ENCODE measurements at places on chromosomes 12 and 14.
A peak's percentile ranks its signal among the peaks of the same experiment; 100 is the strongest.

DNA sequence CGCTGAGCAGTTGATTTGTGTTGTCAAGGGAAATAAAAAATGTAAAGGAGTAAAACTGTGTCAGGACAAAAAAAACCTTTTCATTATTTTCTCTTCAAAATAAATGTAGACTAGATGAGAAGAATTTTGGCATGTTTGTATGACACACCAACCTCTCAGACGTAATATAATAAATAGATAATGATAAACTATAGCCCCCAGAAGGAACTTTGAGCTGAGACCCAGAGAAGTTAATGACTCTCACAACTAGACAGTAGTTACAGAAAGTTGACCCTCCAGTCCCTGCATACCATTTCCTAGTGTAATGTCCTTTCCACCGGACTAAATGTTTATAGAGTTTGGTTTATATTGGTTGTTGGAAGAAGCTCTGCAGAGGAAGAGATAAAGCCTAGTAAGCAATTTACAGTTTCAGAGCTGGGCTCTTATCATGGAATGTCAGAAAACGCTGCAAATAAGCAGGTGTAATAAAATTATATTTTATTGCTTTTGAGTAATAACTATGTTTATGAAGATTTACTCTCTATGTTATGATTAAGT lies 97.3 kb downstream of the TRHDE start:
- DNase-seq: no peak

- DNase-seq: no peak
Measured at GRCh38 chr12:89225808-89226411, 126.4 kb downstream of the DUSP6 start.

DNA sequence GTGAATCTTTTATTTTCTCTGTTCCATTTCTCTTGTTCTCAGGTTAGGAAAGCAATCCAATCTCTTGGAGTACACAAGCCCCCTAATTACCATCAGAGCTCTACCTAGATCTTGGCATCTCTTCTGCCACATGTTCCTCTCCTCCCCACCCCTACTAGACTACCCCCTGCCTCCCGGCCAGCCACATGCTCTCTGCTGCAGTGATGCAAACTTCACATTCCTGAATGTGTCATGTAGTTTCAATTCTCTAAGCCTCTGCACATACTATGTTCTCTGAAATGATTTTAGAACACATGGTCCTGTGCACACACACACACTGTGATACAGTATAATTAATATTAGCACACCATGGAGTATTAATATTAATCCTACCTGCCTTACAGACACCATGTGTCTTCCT lies 104.6 kb downstream of the EFCAB11 start:
- no peak for DNase-seq

GRCh38 chr12:69987579-69988091 lies 162.6 kb downstream of the MYRFL start:
- no peak for DNase-seq

DNA sequence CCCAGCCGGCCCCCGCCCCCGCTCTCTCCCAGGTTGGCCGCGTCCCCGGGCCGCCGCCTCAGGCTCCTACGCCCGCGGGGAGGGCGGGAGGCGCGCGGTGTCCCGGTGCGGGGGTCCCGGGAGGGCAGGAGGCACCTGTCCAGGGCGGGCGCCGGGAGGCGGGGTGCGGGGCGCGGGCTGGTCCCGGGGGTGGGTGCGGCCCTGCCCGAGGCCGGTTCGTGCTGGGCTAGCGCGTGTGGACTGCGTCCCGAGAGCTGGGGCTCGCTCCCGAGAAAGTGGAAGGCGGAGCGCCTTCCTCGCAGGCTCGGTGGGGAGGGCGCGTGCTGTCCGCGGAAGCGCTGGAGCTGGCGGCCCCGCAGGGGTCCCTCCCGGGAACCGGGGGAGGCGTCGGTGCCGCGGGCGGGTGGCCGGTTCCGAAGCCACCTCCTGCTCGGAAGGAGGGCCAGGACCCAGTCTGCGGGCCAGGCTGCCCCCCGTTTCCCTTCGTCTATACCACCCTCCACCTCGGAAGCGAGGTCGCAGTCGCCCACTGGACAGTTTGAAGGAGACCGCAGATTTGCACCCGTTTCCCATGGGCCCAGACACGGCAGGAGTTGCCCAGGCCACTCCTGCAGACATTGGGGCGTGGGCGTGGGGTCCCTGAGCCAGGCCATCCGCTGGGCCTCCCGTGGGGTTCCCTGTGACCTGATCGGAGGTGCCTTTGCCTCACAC lies 636 bp downstream of the ZFYVE21 start:
- DNase-seq: no peak

GRCh38 chr12:69328426-69328825 lies 19.8 kb upstream of the LYZ start:
- no peak for DNase-seq

DNA sequence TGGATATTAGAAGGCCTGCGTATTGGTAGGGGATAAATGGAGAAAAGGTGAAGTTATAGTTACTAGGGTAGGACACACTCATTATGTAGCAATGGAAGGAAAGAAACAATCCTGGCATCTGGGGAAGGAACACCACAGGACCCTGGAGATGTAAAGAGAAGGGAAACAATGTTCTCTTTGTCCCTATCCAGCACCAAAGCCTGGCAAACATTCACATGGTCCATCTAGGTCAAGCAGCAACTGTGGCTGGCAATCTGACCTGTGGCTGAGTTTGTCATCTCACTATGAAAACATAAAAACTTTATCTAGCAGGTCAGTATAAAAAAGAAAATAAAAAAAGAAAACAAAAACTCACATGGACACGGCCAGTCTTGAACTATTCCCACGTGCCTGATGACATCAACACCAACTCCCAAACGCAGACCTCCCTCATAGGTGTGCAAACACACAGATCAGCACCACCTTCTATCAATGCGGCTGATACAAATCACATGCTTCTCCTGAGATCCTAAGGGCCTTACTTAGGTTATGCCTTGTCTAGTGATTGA lies 2.6 kb downstream of the POMT2 start:
- no peak for DNase-seq

DNA sequence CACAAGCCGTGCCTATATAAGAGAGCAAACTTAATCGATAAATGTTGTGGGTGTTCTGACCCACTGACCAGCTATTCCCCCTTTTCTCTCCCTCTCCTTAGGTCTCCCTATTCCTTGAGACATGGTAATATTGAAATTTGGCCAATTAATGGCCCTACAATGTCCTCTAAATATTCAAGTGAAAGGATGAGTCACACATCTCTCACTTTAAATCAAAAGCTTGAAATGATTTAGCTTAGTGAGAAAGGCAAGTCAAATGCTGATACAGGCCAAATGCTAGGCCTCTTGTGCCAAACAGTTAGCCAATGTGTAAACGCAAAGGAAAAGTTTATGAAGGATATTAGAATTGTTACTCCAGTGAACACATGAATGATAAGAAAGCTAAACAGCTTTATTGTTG lies 102.2 kb upstream of the CPNE8 start:
- DNase-seq: no peak

DNA sequence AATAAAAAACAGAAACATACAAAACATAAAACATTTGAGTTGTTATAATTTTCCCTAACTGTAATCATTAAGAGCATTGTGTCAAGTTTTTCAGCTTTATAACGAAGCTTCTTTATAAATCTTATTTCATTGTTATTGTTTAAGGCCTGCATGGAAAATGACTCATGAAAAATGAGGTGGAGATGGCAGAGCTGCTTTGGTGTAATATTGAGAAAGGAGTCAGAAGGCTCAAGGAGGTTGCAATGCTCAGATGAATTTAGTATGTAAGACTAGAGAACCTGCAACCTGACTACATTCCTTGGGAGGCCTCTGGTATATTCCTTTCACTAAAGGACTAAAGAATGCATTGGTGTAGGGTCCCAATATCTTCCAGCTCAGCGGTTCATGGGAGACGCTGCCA lies 61.5 kb downstream of the TMEM30B start:
- DNase-seq: no peak

GRCh38 chr14:93747102-93747501 lies 41.2 kb downstream of the PRIMA1 start:
- DNase-seq: no peak

- no peak for DNase-seq
Measured at GRCh38 chr12:104626069-104626837, 169.5 kb downstream of the CHST11 start.

DNA sequence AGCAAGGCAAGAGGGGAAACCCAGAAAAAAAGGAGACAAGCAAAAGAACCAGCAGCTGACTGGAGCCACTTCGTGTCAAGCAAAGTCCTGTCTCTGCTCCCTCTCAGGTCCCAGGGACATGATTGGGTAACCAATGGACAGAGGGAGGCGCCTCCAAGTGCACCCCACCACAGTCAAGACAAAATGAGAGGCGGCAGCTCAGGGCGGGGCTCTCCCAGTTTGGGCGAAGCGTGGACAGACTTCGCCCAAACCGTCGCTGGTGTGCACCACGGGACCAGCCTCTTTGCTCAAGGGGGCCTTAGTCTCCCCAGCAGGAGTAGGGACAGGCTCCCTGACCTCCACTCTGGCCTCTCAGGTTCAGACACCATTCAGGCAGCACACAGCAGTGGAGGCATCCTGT lies 1.5 kb upstream of the BEGAIN start:
- DNase-seq: no peak

DNA sequence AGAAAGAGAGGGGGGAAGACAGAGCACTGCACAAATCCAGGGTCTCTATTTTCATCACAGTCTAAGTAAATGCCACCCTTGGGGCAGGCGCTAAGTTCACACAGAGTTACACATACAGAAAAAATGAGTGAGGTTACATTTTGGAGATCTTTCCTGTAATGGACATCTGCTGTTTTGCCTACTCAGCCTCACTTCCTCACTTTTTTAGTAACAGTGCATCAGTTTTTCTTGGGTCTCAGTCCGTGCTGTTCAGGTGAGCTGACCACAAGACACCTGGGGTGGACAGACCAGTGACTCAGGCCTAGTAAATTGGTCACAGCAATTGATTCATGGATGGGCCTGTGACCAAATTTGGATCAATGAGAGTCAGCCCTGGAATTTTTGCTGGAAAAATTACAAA lies 33.6 kb upstream of the SLC5A8 start:
- DNase-seq: no peak

DNA sequence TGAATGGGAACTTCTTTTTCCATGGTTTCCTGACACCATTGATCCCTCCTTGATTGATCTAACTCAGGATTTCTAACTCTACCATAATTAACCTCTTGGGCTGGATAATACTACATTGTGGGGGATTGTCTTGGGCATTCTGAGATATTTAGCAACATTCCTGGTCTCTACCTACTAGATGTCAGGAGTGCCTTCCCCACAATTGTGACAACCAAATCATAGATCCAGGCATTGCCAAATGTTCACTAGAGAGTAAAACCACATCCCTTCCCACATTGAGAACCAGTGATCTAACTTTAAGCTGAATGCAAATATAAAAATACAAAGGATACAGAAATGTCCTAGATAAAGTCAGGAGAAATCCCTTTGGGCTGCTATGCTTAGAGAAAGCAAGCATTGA lies 36.9 kb upstream of the CCDC198 start:
- no peak for DNase-seq

DNA sequence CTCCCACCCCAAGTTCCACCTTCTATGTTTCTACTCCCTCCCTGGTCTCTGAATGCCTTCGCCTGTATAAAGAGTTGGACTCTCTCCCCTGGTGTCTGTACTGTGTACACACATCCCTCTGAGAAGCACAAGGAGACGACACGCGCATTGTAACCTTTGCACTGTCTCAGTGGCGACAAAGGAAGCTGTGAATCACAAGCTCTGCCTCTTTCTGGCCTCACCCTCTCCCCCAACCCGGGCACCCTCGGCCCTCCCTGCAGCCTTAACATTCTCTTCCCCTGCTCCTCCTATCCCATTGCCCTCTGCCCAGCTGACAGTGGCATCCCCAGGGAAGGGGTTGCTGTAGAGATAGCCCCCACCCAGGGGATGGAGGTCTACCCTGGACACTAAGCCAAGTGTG lies 2.5 kb upstream of the SMARCD1 start:
- no peak for DNase-seq

DNA sequence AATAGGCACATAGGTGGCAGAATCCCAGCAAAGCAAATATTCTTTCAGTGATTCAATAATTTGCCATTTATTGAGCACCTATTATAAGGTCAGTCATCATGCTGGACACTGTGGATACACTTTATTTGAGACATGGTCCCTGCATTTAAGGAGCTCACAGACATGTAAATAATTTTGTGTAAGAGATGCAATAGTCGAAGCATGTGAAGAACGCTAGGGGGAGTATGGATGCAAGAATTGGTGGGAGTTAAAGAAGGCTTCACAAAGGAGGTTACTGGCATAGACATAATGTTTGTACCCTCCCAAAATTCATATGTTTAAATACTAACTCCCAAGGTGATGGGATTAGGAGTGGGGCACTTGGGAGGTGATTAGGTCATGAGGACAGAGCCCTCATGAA lies 260.6 kb upstream of the GARIN6 start:
- no peak for DNase-seq

GRCh38 chr12:85609778-85610177 lies 226.4 kb downstream of the RASSF9 start:
- DNase-seq: no peak

- no peak for DNase-seq
Measured at GRCh38 chr12:87368259-87368658, 660.9 kb downstream of the C12orf50 start.

DNA sequence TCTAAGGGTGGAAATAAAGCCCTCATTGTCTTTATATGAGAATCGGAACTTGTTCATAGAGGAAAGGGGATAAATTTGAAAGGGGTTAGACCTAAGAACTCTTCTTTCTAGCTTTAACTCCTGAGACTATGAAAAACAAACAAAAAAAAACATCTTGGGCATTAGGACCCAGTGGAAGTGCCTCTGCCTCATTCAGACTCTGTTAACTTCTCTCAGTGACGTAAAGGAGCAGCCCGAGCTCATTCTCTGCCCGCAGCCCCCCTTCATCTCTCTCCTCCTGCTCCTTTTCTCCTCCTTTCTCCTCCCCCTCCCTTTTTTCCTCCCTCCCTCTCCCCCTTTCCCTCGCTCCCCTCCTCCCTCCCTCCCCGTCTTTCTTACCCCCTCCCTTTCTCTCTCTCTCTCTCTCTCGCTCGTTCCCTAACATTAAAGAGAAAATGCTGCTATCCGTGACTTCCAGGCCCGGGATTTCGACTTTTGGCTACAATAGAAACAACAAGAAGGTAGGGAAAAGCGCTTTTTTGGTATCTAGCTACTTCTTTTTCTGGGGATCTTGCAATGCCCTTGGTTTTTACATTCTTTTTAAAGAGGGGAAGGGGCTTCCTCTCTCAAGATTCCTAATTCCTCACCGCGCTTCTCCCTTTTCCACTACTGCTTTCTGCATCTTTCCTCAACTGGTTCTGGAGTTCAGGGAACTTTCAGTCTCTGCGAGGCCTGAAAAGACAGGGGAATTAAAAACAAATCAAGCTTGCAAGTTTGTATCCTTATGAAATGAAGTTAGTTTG lies at the start of gene RBMS2:
Gene RBMS2, plus strand, starts transcription at position 231 of the 782 bp plus-strand sequence. Its CDS starts 204 bp downstream, at position 435.
- DNase-seq: peak; percentile 71

- DNase-seq: no peak
Measured at GRCh38 chr14:59208224-59208814, 19.9 kb downstream of the DAAM1 start.

DNA sequence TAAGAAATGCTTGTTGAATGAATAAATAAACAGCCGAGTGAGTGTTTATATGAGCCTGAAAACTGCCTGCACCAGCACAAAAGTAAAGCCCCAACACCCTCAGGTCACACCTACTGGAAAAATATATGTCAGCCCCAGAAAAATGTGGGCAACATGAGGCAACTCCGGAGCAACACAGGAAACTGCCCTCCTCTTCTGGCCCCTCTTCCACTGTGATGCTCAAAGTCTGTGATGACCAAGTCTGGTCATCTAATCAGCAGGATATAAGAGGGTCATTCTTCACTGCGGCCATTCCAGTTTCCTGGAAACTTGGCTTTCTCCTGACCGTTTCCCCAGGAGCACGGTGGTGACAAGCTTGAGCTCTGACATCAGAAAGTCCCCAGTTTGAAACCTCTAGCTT lies 159.6 kb upstream of the PZP start:
- DNase-seq: no peak
